ENCODE measurements at places on chromosomes 7 and 10.

DNA sequence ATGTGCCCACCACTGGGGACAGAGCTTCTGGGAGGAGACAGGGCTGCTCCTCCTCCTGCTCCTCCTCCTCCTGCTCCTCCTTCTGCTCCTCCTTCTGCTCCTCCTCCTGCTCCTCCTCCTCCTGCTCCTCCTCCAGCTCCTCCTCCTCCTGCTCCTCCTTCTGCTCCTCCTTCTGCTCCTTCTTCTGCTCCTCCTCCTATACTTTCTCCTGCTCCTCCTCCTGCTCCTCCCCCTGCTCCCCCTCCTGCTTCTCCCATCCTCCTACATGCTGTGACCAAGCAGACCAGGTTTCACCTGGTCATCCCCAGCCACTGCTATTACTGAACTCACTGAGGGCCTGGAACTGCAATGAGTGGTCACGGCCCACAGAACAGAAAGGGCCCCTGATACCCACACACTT, 154.0 kb upstream of the PPP2R2D start:
- no peak for DNase-seq

- DNase-seq: no peak
These were observed 164.6 kb downstream of the ADARB2 start for GRCh38 chr10:1572519-1573333.

GRCh38 chr7:100545360-100546128, 6.5 kb downstream of the AGFG2 start:
- peak; percentile 55 for DNase-seq

DNA sequence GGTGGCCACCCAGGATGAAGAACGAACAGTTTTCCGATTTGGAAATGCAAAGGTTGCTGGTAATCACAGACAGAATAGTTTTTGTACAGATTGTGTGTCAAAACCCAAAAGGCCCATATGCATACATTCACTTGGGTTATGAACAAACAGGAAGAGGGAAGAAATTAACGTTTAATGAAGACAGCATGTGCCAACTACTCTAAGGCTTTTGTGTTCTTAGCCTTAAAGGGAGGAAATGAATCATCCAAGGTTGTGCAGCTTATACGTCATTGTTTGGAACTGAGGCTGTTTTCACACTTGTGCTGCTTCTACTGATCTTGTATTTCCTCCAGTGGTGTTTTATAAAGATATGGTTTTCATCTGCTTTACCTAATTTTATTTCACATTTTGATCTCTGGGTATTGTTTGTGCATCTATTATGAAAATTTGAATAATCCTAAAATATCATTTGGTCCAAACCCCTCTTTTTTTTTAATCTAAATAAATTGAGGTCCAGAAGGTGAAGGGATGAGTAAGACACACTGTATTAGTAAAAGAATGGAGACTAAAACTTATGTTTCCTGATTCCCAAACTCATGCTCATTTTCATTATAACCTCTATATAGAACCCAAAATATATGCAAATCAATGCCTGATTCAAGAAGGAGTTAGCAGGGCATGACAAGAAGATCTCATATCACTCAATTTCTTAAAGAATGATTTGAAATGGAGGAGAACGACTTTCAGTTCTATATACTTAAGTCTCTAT, 373.1 kb downstream of the THSD7A start:
- DNase-seq: peak; percentile 49

- no peak for DNase-seq
These were observed 5.5 kb upstream of the GDF10 start for GRCh38 chr10:47294501-47294900.

DNA sequence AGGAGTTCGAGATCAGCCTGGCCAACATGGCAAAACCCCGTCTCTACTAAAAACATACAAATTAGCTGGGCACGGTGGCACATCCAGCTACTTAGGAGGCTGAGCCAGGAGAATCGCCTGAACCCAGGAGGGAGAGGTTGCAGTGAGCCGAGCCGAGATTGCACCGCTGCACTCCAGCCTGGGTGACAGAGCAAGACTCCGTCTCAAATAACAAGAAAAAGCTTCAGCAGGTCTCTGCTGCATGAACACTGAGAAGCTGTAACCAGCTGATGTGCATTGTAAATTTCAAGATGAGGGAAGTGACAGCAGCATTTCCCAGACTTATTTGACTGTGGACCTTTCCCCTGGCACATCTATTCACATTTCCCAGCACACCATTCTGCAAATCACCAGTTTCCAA, 222.0 kb downstream of the CALN1 start:
- DNase-seq: no peak

GRCh38 chr7:26593896-26594295, 270.5 kb downstream of the SKAP2 start:
- no peak for DNase-seq

DNA sequence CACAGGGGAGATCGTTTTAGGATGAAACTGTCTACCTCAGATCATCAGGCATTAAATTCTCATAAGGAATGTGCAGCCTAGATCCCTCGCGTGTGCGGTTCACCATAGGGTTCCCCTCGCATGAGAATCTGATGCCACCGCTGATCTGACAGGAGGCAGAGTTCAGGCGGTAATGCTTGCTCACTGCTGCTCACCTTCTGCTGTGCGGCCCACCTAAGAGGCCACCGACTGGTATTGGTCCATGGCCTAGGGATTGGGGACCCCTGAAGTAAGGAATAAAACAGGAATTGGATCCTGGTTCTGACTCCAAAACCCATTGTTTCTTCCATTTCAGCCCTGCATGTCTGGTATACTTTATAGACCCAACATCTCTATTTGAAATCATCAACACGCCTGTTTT, 4.1 kb downstream of the NOD1 start:
- no peak for DNase-seq

- no peak for DNase-seq
These were observed 8.8 kb downstream of the PFKP start for GRCh38 chr10:3076138-3076537.

DNA sequence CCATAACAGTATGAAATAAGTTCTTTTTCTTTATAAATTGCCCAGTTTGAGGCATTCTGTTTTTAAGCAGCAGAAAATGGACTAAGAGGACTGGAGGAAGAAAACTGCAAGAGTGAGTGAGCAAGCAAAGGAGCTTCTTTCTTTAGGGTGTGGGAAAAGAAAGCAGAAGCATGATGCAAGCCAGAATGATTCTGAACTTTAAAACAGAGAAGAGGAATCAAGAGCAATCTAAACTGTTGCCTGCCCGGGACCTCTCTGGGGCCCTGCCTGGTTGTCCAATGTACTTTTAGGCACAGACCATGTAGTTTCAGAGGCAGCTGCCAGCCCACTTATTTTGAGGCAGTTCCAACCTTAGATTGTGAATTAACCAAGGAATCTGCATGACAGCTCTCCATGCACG, 186.3 kb downstream of the PLPP4 start:
- peak; percentile 75 for DNase-seq

DNA sequence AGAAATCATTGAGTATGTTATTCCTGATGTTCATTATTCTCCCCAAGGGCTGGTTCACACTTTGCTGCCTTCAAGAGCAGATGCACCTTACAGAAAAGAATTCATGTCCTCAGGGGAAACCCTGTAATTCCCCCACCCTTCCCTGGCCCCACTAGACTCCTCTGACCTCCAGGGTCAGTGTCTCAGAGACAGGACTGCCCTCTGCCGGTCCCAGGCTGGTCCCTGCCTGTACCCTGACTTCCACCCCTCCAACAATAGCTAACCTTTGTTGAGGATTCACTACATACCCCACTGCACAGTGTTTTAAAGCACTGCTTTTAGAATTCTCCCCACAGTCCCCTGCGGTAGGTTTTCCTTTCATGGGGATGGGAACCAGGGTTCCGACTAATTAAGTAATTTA, 4.4 kb upstream of the SEPHS1 start:
- DNase-seq: no peak

DNA sequence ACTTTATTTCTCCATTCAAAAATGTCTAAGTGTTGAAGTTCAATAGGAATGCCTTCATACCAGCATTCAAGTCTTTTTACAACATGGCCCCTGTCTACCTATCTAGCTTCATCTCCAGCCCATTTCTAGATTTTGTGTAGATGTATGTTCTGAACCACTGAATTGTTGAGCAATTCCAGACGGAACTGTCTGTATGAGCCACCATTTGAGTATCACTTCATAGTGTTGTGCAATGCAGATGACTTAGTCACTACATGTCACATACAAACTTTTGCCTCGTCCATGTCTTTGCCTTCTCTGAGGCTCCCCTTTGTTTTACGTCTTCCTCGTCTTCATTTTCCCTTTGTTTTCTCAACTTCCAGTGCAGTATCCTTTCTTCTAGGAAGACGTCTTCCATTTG, 118.1 kb downstream of the INHBA start:
- DNase-seq: peak; percentile 78

DNA sequence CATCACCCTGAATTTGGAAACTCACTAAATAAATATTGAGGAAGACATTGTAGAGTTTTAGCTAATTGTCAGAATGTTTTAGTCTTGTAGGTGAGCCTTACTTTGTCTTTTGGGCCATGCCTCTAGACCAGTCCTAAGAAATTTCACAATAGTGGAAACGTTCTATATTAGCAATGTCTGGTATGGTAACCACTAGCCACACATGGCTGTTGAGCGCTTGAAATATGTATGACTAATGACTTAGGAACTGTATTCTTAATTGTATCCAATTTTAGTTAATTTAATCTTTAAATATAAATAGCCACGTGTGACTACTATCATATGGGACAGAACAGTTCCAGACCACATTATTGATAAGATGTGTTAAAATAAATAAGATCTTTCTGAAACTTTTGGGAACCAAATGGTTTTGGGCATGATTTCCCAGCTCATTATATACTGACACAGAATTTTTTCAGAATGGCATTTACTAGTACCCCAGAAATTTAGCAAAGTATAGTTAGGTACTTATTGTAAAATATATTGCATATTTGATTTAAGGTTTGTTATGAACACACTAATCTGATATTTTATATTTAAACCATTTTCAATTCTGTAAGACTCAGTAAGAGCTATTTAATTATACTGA, 95.0 kb downstream of the VPS50 start:
- no peak for DNase-seq

GRCh38 chr10:71260622-71261325, 48.4 kb downstream of the UNC5B start:
- no peak for DNase-seq

- no peak for DNase-seq
These were observed 191.2 kb downstream of the PLXDC2 start for GRCh38 chr10:20007426-20007825.

- no peak for DNase-seq
These were observed 320.2 kb downstream of the AHR start for GRCh38 chr7:17618652-17618974.

- DNase-seq: no peak
These were observed 3.3 kb downstream of the FBH1 start for GRCh38 chr10:5893321-5893720.

GRCh38 chr10:10855151-10855581, 162.5 kb upstream of the CELF2 start:
- DNase-seq: no peak

GRCh38 chr10:36018996-36019395, 376.9 kb upstream of the FZD8 start:
- DNase-seq: no peak

GRCh38 chr7:30906515-30907240, 5.0 kb upstream of the AQP1 start:
- DNase-seq: no peak

DNA sequence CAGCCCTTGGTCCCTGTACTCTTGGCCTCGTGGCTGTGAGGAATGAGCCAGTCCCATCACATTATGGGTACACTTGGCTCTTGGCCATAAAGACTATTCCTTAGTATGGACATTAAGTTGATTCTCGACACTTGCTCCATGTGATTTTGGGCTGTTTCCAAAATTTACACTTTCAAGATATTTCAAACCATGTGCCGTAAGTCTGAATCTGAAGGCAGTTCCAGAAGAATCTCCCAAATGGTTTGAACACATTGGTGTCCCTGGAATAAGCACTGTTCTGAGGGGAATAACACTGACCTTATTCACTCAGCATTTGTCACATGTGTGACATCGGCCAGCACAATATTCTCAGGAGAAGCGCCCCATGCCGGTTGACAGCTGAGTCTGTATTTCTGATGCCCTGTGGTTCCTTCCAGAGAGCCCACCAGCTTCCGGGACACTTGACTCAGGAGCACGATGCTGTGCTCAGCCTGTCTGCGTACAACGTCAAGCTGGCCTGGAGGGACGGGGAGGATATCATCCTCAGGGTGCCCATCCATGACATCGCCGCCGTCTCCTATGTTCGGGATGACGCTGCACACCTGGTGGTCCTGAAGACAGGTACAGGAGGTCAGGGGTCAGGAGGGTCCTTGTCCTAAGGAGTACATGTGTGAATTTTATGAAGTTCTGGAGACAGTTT, 24.6 kb downstream of the NACAD start:
- DNase-seq: no peak

- DNase-seq: no peak
These were observed 2.8 kb upstream of the COL1A2 start for GRCh38 chr7:94391726-94392392.

- DNase-seq: peak; percentile 3
These were observed 133.2 kb upstream of the FAM171A1 start for GRCh38 chr10:15504101-15504840.

DNA sequence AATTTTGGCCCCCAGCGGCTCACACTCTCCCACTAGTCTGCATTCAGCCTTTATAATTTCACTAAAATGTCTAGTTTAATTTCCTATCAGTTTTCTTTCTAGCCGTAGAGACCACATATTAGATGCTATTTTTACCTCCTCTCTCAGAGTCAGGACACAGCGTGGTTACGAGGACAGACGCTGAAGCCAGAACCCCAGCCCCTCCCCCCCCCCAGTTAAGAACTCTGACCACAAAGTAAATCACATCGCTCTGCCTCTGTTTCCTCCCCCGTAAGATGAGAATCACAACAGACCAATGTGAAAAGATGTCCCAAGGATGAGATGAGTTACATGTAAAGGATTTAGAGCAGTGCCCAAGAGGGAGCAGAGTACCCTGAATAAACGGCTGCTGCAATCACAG, 11.1 kb upstream of the TARP start:
- DNase-seq: no peak

DNA sequence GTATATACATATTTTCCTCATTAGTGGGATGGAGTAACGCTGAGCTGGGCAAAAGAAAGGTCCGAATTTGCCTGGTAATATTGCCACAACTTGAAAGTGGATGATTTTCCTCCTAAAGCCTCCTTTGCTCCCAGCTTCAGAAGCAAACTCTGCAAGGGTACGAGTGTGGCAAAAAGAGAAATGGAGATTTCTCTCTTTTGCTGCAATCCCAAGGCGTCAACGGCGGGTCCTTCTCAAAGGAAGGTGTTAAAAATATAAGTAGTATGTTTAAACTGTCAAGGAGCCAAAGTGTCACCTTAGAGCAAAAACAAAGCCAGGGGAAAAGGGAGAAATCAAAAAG, 12.4 kb upstream of the HOXA2 start:
- no peak for DNase-seq

DNA sequence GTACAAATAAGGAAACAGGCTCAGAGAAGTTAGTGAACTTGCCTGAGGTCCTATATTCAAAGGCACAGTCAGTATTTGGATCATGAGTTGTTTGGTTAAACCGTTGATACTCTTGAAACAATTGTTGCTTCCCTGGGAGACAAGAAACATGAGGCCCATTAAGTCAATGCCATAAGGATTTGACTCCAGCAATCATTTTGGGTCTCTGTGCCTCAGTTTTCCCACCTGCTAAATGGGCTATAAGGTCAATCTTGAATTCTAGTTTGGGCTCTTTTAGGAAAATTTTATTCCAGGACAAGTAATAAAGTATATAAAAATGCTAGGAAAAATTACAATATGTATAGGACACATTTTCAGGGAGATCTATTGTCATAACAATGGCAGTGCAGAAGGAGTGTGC, 202.1 kb downstream of the TMEM26 start:
- DNase-seq: no peak

- DNase-seq: no peak
These were observed 175.4 kb downstream of the LSM5 start for GRCh38 chr7:32314761-32315160.

Measured in suppressor macrophage treated with lipopolysaccharide for 4 hours (primary cell).